Fibroblast of the aortic adventitia (primary cell): ENCODE measurements at places on chromosomes 11 and 22.

DNA sequence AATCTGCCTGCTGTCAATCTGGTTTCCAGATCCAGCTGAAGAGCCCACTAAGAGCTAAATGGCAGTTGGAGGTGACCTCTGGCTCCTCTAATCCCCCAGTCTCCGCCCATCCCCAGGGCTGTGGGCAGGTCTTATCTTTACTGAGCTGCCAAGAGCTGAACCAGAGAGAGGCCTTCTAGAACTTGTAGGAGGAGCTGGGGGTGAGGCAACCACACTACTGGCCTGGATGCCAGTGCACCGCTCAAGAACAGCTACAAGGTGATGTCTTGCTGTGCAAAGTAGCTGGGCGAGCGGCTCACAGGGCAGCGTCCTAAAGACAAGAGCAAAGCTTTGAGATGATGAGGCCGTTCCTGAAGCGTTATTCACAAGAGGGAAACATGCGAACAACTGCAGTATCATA, 374.6 kb downstream of the CTTN start:
- DNase-seq = no peak

DNA sequence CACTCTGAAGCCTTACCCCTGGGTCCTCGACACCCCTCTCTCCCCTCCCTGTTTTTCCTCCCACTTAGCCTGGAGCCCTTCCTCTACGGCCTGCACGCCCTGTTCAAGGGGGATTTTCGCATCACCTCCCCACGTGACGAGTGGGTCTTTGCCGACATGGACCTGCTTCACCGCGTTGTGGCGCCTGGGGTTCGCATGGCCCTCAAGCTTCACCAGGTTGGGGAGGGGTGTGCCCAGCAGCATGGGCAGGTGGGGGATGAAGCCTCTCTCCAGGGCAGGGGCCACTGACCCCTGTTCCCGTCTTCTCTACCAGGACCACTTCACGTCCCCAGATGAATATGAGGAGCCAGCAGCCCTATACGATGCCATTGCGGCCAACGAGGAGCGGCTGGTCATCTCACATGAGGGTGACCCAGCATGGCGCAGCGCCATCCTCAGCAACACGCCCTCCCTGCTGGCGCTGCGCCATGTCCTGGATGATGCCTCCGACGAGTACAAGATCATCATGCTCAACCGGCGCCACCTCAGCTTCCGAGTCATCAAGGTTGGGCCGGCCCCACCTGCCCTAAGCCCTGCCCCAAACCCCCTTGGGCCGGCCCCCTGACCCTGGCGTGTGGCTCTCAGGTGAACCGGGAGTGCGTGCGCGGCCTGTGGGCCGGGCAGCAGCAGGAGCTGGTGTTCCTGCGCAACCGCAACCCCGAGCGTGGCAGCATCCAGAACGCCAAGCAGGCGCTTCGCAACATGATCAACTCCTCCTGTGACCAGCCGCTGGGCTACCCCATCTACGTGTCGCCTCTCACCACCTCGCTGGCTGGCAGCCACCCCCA, 2.8 kb upstream of the SIPA1 start:
- no peak for DNase-seq

- DNase-seq = no peak
Observed at GRCh38 chr11:67442504-67443404, 522 bp downstream of the CORO1B start.

- DNase-seq = no peak
Observed at GRCh38 chr22:17598318-17598717, 30.2 kb downstream of the ATP6V1E1 start.

GRCh38 chr11:30422447-30423278, 99.8 kb downstream of the ARL14EP start:
- no peak for DNase-seq

DNA sequence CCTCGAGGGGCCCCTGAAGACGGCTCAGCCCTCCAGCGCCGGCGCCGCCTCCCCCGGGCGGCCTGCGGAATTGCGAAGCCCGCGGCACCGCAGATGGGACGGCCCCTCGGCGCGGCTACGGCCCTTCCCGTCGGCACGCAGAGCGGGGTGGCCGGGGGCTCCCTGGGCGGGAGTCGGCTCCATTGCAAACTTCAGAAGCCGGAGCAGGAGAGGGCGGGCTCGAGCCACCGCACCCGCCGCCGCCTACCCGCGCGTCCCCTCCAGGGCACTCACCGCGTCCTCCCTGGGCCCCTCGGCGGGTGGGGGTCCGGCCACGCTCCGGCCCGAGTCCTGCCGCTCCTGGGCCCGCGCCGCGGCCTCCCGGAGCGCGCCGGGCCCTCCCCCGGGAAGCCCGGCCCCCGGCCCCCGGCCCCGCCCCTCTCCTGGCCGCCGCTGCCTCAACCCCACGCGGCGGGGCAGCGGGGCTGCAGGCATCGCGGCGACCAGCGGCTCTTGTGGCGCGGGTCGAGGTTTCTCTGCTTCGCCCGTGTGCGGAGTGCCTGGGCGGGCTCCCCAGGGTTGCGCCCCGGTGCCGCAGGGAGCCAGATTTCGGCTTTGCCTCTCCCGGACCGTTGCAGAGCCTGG, at the start of gene PACSIN3:
TSS of gene PACSIN3 (minus strand) at position 359 of the 624 bp plus-strand sequence. CDS start 3,707 bp downstream, outside the sequence.
- DNase-seq = no peak

GRCh38 chr11:27705873-27706820, 5.9 kb upstream of the BDNF start:
- DNase-seq = peak; percentile 45
